Osteoblast (primary cell): ENCODE measurements at places on chromosomes 5 and 9. TPM values are rescaled to one million over a fixed set of nuclear protein-coding genes. Genes with fewer than 3 reads are reported as not detected.

Gene PPP2CA
- total RNA-seq = 44.2 and 55.4 TPM in 2 replicates

DNA sequence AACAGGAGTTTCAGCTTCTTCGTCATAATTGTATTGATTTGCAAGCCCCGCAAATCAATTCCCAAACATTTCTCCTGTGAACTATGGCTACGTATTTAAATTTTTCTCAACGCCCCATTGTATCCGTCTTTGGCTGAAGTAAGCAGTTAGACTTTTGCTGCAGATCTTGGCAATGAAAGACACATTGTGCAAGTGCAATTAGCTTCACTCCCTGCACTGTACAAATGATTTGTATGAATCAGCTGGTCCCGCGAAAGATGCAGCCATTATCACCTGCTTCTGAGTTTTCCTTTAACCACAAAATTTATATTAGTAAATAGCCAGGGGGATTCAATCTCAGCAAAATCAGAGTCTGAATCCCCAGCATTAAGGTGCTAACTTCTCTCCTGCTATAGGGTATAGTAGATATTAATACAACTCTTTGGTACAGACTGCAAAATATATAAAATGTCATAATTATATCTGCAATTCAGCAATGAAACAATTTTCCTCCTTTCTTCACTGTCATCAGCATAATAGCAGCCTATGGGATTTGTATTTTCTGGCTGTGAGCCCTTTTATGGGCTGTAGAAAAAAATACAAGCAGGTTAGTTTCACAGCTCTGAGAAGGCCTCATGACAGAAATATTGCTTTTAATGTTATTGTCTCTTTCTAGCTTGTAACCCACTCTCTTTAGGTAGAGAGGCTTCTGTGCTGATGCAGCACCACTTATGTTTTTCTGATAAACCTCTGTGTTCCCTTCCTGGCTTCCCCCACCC is 68.4 kb upstream of the SMARCA2 start:
- no peak for DNase-seq

Gene IRX2
- total RNA-seq = 5.3 and 7.2 TPM in 2 replicates

Gene GRHPR
- total RNA-seq = 149 and 165 TPM in 2 replicates

Gene TYRP1
- 0.36 TPM in 1 of 2 replicates, not detected in the other for total RNA-seq
